ENCODE measurements at places on chromosomes 1 and 21.

DNA sequence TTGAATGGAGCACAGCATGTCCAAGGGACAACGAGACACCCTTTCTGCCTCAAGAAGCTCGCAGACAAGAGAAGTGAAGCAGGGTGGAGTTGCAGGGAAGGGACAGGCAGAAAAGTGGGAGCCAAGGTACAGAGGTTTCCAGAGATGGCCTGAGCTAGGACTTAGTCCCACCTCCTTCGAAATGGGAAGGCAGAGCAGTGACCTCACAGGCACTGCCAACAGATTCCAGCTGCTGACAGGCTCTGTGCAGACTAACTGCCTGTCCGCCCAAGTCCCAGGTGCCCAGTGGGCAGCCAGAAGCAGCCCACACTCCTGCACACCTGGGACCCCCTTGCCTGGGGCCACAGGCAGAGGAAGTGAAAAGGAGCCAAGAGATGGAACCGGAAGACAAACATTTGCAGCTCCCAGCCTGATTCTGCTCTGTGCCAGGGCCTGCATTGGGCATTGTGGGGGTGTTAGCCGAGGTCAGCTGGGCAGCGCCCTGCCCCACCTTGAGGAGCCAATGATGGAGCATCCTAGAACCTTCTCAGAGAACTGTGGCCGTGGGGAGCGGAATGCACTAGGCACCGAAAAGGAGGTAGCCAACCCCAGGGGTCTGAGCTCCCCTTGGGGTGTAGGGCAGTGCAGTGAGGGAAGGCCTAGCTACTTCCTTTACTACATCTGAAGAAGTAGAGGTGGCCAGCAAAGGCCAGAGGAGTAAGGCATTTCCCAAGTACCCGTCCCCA lies 27.5 kb upstream of the RSPO1 start:
- no peak for DNase-seq

- peak; percentile 64 for DNase-seq
These were observed 142.1 kb upstream of the IPO9 start for GRCh38 chr1:201686714-201687455.

DNA sequence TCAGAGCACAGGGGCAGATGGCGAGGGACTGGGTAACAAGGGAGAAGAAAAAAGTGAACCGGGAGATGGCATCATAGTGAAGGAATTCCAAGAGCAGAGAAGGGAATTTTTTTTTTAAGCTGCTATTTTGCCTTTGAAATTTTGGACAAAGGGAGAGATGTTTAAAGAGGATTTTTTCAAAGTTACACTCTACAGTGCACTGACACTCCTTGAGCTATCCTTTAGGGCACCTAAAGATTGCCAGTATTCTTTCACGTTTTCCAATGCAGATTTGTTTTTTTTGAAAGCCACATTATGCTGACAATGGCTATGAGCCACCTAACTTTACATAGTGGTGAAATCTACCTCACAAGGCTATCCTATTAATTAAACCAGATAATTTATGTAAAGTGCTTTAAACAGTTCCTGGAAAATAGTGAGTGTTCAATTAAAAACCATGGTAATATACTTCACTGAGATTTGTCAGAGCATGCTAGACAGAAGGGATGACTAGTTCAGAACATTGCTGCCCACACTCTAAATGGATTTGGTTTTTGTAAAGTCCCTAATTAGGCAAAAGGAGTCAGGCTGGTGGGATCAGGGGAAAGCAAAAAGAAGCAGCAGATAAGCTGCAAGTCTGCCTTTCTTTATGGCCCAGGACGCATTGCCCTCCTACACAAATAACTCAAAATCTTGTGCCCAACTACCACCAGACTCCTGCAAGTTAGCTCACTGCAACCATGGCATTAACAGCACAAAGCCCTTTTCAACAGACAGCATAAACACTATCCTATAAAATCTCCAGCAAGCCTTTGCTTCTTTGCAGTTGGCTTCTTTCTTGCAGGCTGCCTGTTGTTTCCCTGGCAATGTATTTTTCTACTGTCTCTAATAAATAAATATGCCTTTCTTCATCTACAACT lies 53.9 kb downstream of the PRDX6 start:
- no peak for DNase-seq

GRCh38 chr1:12552951-12553921 lies 64.8 kb downstream of the DHRS3 start:
- DNase-seq: no peak

- peak; percentile 44 for DNase-seq
These were observed at the start of gene NMNAT2 for GRCh38 chr1:183417772-183418491. Gene NMNAT2, minus strand, starts transcription at chr1:183418380. Its CDS starts 113 bp downstream, at chr1:183418267.

GRCh38 chr1:160904783-160905616 lies 20.0 kb upstream of the ITLN1 start:
- no peak for DNase-seq

DNA sequence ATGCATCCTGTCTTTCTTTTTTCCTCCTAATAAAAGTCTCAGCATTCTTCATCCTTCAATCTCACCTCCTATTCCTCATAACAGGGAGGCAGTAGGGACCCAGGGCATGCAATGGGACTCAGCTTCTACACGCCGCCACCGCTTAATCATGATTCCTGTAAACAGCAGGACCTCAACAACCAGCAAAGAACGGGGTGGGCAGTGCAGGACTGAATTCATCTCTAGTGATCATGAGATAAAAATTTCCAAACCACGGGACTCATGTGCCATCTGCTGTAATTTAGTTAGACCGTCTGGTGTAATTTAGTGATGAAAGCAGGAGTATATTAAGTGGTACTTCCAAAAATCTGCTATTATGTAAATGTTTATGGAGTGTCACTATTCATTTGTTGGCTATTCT lies 5.4 kb downstream of the PRAMEF12 start:
- DNase-seq: no peak

DNA sequence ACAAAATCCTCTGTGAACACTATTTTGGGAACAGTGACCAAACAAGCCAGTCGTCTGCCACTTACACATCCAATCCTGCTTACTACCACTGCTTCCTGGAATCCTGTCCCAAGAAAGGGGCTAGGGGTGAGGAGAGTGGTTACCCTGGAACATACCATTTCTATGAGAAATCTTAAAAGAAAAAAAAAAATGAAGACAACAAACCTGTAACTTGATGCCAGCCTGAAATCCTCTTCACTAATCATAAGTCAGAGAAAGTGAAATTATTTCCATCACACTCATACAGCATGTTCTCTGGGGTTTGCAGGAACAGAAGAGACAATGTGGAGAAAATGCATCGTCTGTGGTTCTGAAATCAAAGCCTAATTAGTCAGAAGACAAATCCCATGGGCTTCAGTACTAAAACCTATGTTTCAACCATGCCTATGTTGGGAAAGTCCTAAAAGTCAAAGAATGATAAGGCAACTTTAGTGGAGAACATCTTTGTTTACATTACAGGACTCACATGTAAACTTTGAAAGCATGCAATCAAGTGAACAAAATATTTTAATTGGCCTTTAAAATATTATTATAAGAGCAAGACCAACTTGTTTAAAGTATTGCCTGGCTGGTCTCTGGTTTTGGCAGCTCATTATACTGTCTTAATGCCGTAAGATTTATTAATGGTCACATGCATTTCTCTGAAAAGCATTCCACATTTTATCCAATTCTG lies 220.7 kb downstream of the LTN1 start:
- peak; percentile 57 for DNase-seq

GRCh38 chr1:201176940-201177339 lies 13.7 kb upstream of the IGFN1 start:
- DNase-seq: peak; percentile 51

- DNase-seq: no peak
These were observed 207.3 kb downstream of the LHX8 start for GRCh38 chr1:75341537-75341936.

DNA sequence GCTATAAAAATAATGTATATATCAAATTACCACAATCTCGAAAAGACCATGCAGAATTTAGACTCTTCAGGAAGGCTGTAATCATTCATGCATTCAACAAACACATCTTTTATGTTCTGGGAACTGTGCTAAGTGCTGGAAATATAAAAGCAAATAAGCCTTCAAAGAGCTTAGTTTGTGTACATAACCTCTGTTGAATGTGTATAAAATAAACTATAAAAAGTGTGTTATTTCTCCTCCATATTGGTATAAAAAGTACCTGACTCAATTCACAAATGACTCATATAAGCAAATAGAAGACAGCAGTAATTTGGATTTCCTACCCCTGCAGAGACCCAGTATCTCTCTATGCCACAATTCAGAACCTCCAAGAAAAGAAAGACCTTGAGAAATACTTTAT lies 36.8 kb downstream of the RAB3GAP2 start:
- DNase-seq: peak; percentile 17

DNA sequence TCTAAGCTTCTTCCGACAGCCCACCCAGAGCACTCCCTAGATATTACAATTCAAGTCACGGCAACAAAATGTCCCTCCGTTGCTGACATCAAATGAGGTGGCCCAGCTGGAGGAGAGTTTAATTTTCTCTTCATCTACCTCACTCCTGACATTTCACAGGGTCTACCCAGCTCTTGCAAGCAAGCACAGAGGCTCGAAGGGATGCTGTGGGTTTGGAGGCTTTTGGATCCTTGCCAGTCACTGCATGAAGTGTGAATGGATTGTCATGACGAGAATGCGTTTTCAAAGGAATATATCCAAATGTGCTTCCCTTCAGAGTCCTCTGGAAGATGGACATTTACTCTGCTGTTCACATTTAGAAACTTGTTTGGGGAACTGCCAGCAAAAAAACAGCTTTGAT lies 33.5 kb downstream of the CAPN8 start:
- DNase-seq: no peak

- peak; percentile 56 for DNase-seq
These were observed 37.4 kb downstream of the MAP3K21 start for GRCh38 chr1:233364695-233365539.

DNA sequence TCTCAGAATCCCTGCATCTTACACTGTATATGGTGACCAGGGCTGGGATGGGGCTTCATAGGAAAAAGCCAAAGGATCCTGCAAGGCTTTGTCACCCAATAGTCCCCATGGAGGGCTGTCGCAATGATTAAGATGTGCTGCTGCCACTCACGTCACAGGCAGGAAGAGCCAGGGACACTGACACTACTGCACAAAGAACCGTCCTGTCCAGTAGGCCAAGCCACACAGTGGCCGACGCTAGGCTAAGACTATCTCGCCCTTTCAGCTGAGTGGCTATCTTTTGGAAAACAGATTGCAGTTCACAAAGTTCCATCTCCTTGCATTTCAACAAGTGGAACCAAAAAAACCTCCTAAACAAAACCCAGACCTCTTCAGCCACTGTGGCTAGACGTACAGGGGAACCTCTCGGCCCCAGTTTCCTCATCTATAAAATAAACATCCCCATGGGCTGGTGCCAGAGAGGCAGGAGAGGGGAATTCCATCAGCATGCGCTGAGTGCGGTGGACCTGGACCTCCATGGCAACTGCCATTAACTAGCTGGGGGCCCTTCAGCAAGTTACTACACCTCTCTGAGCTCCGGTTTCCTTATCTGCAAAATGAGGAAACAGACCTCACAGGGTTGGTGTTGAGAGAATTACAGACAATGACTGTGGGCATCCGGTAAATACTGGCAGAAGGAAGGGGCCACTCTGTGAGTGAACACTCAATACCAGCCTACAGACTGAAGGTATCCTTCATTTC lies 8.7 kb downstream of the CAPZB start:
- DNase-seq: no peak

DNA sequence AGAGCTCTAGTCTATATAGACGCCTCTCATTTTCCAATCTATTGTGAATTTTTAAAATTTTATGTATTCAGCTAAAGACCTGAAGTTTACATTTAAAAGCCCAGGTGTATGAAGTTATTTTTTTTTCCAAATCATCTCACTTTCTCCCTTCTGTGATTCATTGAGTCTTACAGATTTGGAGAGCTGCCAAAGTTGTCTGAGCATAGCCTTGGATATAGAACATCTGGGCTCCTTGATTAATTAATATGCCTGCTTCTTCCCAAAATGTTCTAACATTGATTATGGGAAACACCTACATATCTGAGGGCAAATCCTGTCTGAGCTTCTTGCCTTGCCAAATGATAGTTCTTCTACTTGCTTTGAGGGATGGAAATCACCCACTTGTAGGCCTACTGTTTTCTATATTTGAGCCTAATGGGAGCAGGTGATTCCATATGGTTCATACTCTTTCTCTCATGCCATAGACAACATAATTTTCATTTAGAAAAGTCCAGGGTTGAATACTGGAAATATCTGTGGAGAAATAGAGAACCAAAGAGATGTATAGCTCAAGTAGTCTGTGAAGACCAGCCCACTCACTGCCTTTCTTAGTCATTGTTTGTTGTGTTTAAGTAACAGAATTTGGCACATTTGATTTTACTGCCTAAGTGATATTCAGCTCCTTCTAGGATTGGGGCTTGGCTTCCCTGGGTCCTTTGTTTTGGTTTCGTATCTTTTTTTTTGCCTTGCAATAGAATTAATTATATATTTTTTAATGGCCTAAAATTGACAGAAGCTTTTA lies 46.2 kb downstream of the MACF1 start:
- DNase-seq: peak; percentile 77

- no peak for DNase-seq
These were observed 14.1 kb upstream of the TRAPPC10 start for GRCh38 chr21:43997766-43998742.

DNA sequence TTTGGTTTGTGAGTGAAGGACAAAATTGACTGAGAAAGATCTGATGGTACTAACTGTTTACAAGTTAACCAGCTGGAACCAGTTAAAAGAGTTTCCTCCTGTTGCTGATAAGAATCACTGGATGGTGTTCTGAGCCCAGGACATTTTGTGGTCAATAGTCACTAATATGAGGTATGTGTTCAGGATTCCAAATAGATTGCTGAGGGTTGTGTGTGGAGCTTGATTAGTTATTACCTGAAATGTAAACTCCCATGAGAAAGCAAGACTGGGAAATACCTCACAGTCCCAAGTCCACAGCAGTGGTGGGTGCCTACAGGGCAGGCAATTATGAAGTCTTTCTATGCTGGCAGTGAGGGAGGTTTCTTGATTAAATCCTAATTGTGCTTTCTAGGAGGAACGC lies 164.6 kb downstream of the DNM3 start:
- no peak for DNase-seq

DNA sequence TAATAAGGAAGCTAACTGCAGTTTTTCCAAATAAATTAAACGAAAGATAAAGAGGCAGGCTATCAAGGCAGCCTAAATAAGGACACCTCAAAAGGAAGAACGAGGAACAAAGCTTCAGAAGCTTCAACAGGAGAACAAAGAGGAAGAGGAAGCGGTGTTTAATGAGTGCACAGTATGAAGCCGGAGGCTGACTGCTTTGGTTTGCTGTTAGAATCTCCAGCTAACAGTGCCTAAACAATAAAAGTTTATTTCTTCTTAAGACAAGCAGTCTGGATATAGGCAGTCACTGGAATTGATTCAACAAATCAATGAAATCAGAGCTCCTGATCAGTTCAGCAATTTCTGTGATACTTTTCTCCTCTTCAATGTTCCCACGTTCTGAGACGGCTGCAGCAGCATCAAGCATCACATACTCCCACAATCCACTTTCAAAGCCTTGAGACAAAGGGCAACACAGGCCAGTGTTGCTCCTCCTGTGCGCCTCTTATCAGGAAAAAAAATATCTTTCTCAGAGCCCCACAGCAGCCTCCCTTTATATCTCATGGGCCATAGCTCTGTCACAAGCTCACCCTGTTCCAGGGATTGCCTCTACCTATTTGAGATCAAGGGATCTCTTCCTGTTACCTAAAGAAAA lies 365.6 kb upstream of the ST6GALNAC5 start:
- no peak for DNase-seq

GRCh38 chr1:215344539-215344938 lies 222.6 kb upstream of the KCTD3 start:
- DNase-seq: no peak

- DNase-seq: no peak
These were observed 618 bp downstream of the ETS2 start for GRCh38 chr21:38806153-38806941.
